HepG2 (cell line): ENCODE measurements at places on chromosomes 5 and 9. TPM values are rescaled to one million over a fixed set of nuclear protein-coding genes. Genes with fewer than 3 reads are reported as not detected.

INSYN2B gene
- not detected in 2 replicates for total RNA-seq

HSD17B3 gene
- total RNA-seq = not detected in 2 replicates

ARHGEF39 gene
- total RNA-seq = 10.4 and 11.2 TPM in 2 replicates

PCSK5 gene
- total RNA-seq = 0.11 and 0.55 TPM in 2 replicates

SLC6A7 gene
- not detected in 2 replicates for total RNA-seq

GRCh38 chr5:40916226-40916625 is 6.9 kb downstream of the C7 start:
- no peaks in the 10 kb centered on the region for H3K36me3 ChIP-seq
- no peaks in the 10 kb centered on the region for H3K4me1 ChIP-seq
- H3K27ac ChIP-seq = no peak overlapping the region

GRCh38 chr5:34585601-34586104 is 70.5 kb upstream of the RAI14 start:
- H3K27ac ChIP-seq = peak overlapping the region; percentile 66
- DNase-seq = peak; percentile 89
- H3K36me3 ChIP-seq = no peaks in the 10 kb centered on the region
- no peaks in the 10 kb centered on the region for H3K27me3 ChIP-seq
- H3K4me1 ChIP-seq = peaks cover 61% of the 10 kb centered on the region
- no peak overlapping the region for H3K4me3 ChIP-seq

- H3K36me3 ChIP-seq = no peaks in the 10 kb centered on the region
- no peaks in the 10 kb centered on the region for H3K27me3 ChIP-seq
- no peak for DNase-seq
- H3K27ac ChIP-seq = no peak overlapping the region
Measured at GRCh38 chr5:58786711-58787303, 203.9 kb downstream of the RAB3C start.

- no peaks in the 10 kb centered on the region for H3K36me3 ChIP-seq
- no peak overlapping the region for H3K4me3 ChIP-seq
- DNase-seq = no peak
- peaks cover 22% of the 10 kb centered on the region; the same call in 1 of the 3 replicates for H3K27me3 ChIP-seq
Measured at GRCh38 chr9:99020786-99021436, 77.2 kb downstream of the COL15A1 start.

- no peak overlapping the region for H3K27ac ChIP-seq
- no peak overlapping the region for H3K4me3 ChIP-seq
- peaks cover 8% of the 10 kb centered on the region for H3K4me1 ChIP-seq
- H3K36me3 ChIP-seq = peaks cover 2% of the 10 kb centered on the region; the same call in 1 of the 2 replicates
- no peaks in the 10 kb centered on the region for H3K27me3 ChIP-seq
Measured at GRCh38 chr9:35313916-35314315, 152.1 kb downstream of the UNC13B start.

GRCh38 chr9:123401879-123402513 is 46.0 kb downstream of the CRB2 start:
- no peaks in the 10 kb centered on the region for H3K27me3 ChIP-seq
- H3K4me3 ChIP-seq = no peak overlapping the region
- peak; percentile 39 for DNase-seq
- no peaks in the 10 kb centered on the region for H3K4me1 ChIP-seq

DNA sequence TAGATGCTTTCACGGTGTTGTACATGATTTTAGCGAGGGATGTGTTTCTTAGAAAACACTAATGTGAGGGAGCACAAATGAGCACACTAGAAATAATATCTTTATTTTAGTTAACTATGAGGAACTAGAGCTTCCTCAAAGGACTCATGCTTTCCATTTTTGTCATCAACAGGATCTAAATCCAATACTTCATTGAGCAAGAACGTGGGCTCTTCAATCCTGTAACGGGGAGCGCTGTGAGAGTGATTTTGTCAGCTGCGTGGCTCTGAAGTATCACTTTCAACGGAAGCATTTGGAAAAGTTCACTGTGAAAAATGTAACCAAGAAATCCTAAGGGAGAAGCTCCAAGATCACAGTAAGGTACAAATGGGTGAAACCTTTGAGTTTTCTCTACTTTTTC is 93.2 kb downstream of the LIX1 start:
- no peaks in the 10 kb centered on the region; the same call in 1 of the 2 replicates for H3K27me3 ChIP-seq
- DNase-seq = no peak
- no peak overlapping the region for H3K27ac ChIP-seq
- no peaks in the 10 kb centered on the region for H3K36me3 ChIP-seq

GRCh38 chr9:4009006-4009511 is 290.8 kb downstream of the GLIS3 start:
- H3K27me3 ChIP-seq = no peaks in the 10 kb centered on the region
- no peak overlapping the region for H3K27ac ChIP-seq
- no peak overlapping the region for H3K4me3 ChIP-seq
- H3K4me1 ChIP-seq = no peaks in the 10 kb centered on the region
- DNase-seq = no peak

DNA sequence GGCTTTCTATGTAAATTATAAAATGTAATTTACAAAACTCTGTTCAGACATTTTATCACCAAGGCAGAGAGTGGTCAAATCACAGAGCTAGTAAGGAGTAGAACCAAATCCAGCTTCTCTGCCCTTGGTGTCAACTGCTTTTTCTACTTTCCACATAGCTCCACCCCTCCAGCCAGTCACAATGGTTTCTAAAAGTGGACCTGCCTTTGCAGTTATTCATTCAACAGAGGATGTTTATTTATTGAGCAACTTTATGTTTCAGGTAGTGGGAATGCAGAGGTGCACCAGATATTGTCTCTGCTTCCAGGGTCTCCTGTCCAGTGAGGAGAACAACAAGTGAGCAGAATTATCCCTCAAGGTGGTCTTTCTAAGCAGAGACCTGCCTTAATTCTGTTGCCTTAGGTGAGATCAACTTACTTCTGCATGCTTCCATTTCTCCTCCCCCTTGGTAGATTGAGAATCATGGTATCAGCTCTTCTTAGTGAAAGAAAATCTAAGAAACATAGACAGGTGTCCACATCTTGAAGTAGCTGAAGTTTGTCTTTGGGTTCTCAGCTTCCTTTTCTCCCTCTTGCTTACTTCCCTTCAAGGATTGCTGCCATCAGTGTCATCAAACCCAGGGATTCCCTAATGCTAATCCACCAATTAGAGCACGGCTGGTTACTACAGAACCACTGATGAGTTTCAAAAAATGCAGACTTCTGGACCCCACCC is 17.2 kb upstream of the PDCD1LG2 start:
- H3K36me3 ChIP-seq = no peaks in the 10 kb centered on the region
- H3K4me3 ChIP-seq = no peak overlapping the region
- no peak overlapping the region for H3K27ac ChIP-seq
- H3K27me3 ChIP-seq = no peaks in the 10 kb centered on the region

DNA sequence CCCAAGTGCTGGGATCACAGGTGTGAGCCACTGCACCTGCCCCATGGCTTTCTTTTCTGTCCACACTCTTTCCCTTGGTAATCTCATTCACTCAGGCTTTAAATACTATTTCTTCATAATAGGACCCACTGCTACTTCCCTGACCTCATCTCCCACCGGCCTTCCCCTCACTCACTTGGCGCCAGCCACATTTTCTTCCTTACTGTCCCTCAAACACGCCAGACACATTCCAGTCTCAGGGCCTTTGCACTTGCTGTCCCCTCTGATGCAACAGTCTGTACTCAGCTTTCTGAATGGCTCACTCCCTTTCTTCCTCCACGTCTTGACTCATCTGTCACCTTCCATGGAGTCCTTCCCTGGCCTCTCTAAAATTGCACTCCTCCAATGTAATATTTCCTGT is 111.1 kb upstream of the MVB12B start:
- no peak overlapping the region for H3K27ac ChIP-seq
- no peaks in the 10 kb centered on the region for H3K4me1 ChIP-seq
- H3K36me3 ChIP-seq = no peaks in the 10 kb centered on the region
- H3K4me3 ChIP-seq = no peak overlapping the region
- DNase-seq = no peak

- no peak overlapping the region for H3K4me3 ChIP-seq
- H3K27ac ChIP-seq = no peak overlapping the region
- no peaks in the 10 kb centered on the region for H3K4me1 ChIP-seq
Measured at GRCh38 chr5:35860686-35861085, 4.0 kb downstream of the IL7R start.

DNA sequence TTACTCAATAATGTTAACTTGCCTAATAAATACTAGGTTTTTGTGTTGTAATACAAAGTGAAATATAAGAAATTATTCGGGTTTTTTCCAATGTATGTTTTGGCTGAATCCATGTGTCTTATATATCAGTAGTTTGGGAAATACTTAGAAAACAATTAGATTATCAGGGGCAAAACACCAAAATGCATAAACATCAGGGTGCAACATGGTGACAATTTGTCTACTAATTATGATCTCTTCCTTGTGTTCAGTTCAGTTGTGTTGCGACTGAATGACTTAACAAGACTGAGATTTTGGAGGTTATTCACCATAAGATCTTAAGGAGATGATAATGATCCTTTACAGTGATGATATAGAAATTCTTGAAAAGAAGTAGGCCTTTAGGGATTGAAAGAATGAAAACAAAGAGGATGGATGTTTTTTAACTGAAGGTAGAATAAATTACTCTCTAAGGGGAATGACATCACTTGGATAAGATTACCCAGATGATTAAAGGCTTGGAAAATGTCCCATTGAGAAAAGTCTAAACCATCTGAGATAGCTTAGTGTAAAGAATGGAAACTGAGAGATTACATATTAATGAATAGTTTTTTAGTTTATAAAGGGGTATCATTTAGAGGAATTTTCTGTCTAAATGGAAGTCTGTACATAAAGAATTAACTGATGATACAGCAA is 415.8 kb downstream of the SPATA31D1 start:
- no peak overlapping the region for H3K27ac ChIP-seq
- no peak overlapping the region for H3K4me3 ChIP-seq
- no peaks in the 10 kb centered on the region for H3K4me1 ChIP-seq
- no peaks in the 10 kb centered on the region for H3K36me3 ChIP-seq

DNA sequence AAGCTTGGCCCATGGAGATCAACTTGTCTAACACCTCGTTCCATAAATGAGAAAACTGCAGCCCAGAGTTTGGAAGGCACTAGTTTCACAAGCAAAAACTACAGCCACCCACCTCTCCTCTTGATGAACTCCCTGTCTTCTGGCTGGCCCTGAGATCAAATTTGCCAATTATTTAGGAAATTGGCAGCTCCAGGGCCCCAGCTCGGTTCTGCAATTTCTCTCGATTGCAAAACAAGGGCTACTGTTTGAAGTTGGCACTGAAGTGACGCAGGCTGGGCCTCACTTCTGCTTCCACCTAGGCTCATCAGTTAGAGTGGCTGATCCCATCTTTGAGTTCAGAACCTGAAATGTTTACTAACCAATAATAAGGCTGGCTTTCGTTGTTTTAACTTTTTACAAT is 3.7 kb upstream of the GPX3 start:
- peak; percentile 48 for DNase-seq
- H3K27ac ChIP-seq = peak overlapping the region; percentile 48
- no peaks in the 10 kb centered on the region for H3K36me3 ChIP-seq
- H3K4me3 ChIP-seq = no peak overlapping the region

- no peak overlapping the region for H3K4me3 ChIP-seq
- no peak for DNase-seq
- H3K27me3 ChIP-seq = no peaks in the 10 kb centered on the region
- no peaks in the 10 kb centered on the region for H3K4me1 ChIP-seq
Measured at GRCh38 chr5:53073348-53073747, 36.2 kb downstream of the MOCS2 start.

GRCh38 chr5:141762790-141763368 is 80.8 kb upstream of the ARAP3 start:
- no peaks in the 10 kb centered on the region for H3K36me3 ChIP-seq
- no peaks in the 10 kb centered on the region for H3K4me1 ChIP-seq
- DNase-seq = no peak
- H3K27ac ChIP-seq = no peak overlapping the region
- no peak overlapping the region for H3K4me3 ChIP-seq

GRCh38 chr5:133251296-133252132 is 199.7 kb downstream of the HSPA4 start:
- H3K4me1 ChIP-seq = peaks cover 53% of the 10 kb centered on the region
- DNase-seq = peak; percentile 37
- no peaks in the 10 kb centered on the region for H3K27me3 ChIP-seq
- peak overlapping the region; percentile 59 for H3K4me3 ChIP-seq
- no peaks in the 10 kb centered on the region for H3K36me3 ChIP-seq

GRCh38 chr9:128614728-128615127 is 41.9 kb downstream of the DYNC2I2 start:
- H3K36me3 ChIP-seq = peaks cover 37% of the 10 kb centered on the region
- H3K4me1 ChIP-seq = no peaks in the 10 kb centered on the region
- no peak overlapping the region for H3K4me3 ChIP-seq
- no peaks in the 10 kb centered on the region for H3K27me3 ChIP-seq
- DNase-seq = no peak

DNA sequence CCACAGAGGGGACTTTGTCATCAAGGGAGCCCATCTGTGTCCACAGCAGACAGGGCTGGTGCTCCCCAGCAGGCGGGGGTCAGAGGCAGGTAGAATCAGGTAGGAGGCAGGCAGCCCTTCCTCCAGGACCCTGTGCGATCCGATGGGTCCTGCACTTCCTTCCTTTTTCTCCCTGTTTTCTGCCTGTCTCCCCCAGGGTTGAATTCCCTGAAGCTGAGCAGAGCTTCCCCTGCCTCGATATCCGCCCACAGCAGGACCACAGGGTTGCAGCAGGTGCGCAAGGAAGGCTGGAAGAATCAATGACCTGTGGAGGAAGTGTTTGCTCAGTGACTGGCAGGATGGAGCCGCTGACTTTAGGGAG is 69.2 kb downstream of the MRPL36 start:
- peaks cover 21% of the 10 kb centered on the region for H3K27me3 ChIP-seq
- no peaks in the 10 kb centered on the region for H3K36me3 ChIP-seq
- H3K27ac ChIP-seq = no peak overlapping the region
- H3K4me3 ChIP-seq = no peak overlapping the region
- no peak for DNase-seq

GRCh38 chr9:79633558-79633957 is 61.8 kb downstream of the TLE4 start:
- no peak overlapping the region for H3K4me3 ChIP-seq
- no peaks in the 10 kb centered on the region for H3K4me1 ChIP-seq
- no peaks in the 10 kb centered on the region for H3K27me3 ChIP-seq
- no peak for DNase-seq
- no peak overlapping the region for H3K27ac ChIP-seq

DNA sequence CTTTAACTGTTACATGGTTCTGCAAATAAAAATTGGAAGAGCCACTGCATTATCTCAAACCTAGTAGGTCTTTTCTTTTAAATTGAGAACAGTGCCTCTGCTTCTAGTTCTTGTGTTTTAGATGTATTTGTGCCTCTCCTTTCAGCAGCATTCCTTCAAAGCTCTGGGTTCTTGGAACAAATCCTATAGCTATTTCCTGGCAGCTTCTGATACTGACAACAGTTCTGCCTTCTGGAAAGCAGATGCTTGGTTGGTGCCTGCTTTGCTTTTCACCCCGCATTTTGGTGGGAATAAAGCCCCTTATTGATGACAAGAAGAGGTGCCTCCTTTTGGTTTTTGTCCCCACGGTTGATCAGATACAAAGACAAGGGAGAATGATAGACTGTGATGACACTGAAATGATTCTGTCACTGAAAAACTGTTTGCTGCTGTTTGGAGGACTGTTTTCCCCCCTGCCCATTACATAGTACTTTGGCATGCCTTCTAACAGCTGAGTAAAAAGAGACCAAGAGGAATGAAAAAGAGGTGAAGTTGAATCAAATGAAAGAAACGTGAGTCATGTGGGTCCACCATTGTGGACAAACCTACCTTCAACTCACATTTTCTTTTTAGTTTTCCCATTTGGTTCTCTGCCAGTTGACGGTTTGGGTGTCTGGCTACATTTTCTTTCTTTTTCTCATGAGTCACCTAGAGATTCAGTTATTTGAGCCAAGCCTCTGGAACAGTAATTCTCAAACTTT is 5.6 kb downstream of the PTCD2 start:
- no peak overlapping the region for H3K4me3 ChIP-seq
- H3K4me1 ChIP-seq = peaks cover 15% of the 10 kb centered on the region
- no peaks in the 10 kb centered on the region for H3K27me3 ChIP-seq
- no peak overlapping the region for H3K27ac ChIP-seq

- peaks cover 24% of the 10 kb centered on the region for H3K4me1 ChIP-seq
- no peak overlapping the region for H3K4me3 ChIP-seq
- H3K27me3 ChIP-seq = no peaks in the 10 kb centered on the region
- DNase-seq = peak; percentile 5
- no peaks in the 10 kb centered on the region for H3K36me3 ChIP-seq
Measured at GRCh38 chr5:93715327-93715726, 26.1 kb downstream of the POU5F2 start.
